ENCODE measurements at places on chromosomes 1 and 21.

DNA sequence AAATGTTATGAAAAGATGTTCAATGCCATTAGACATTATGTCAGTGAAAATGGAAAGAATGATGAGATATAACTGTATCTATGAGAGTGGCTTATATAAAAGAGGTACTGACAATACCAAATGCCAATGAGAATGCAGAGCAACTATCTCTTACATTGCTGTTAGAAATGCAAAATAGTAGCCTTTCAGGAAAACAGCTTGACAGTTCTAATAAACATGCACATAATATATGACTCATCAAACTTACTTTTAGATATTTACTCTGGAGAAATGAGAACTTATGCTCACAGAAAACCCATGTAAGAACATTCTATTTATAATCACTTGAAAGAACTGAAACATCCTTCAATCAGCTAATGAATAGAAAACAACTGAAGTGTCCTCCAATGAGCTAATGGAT, 996.7 kb upstream of the ADGRL4 start:
- DNase-seq = no peak

- no peak for DNase-seq
Observed at GRCh38 chr1:67937651-67938050, 104.4 kb upstream of the GNG12 start.

GRCh38 chr21:44780767-44781459, 20.7 kb downstream of the UBE2G2 start:
- no peak for DNase-seq

DNA sequence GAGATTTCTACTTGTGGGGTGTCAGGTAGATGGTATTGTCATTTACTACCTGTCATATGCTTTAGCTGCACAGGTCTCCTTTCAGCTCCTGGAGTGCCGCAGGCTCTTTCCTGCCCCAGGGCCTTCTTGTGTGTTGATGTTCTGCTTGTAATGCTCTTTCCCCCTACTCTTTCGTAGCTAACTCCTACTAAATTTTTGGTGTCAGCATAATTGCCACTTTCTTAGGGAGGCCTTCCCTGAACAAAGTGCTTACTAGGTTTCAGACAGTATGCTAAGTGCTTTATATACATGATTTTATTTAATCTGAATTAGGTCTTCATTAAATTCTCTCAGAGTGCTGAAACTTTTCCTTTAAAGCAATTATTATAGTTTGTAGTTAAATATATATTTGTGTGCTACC, 4.8 kb upstream of the THEM4 start:
- no peak for DNase-seq

DNA sequence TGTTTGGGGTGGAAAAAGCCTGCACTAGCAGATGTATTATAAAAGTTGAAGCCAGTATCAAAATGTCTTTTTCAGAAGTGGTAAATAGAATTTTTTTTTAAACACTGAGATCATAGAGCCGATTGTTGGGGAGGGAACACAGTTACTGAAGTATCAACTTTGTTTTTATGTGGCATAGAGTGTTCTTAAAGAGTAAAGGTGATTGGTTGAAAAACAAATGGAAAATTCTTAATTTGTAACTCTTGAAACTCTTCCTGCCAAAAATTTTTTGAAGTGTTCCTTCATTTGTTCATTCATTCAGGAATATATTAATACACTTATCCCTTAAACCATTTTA, 83.3 kb downstream of the DISP1 start:
- DNase-seq = no peak

GRCh38 chr1:240387051-240387450, 224.9 kb downstream of the GREM2 start:
- DNase-seq = no peak

All from small intestine (tissue), 16 donors.